ENCODE measurements at places on chromosomes 3 and 15. TPM values are rescaled to one million over a fixed set of nuclear protein-coding genes. Genes with fewer than 3 reads are reported as not detected.

Gene TOPBP1
- 44.4 TPM for total RNA-seq

GRCh38 chr3:171688593-171688992, 121.7 kb downstream of the PLD1 start:
- ATAC-seq: no peak

- peak; percentile 27 for ATAC-seq
Measured at GRCh38 chr3:106381939-106382335, 513.1 kb upstream of the CBLB start.

Gene TMOD3
- 32.4 TPM for total RNA-seq

DNA sequence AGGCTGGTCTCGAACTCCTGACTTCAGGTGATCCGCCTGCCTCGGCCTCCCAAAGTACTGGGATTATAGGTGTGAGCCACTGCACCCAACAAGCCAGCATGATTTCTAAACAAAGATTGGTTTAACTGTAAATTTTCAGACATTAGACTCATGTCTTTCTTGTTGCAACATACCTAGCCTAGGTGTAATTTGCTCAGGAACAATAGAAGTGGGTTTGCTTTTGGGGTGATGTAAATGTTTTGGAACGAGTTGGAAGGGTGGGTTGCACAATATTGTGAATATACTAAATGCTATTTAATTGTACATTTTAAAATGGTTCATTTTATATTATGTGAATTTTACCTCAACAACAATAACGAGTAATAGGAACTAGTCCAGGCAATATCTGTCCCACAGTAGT, 7.1 kb downstream of the CCR4 start:
- no peak for ATAC-seq

Measured in motor neuron (in vitro differentiated cells).